ENCODE measurements at places on chromosomes 4 and X.

- no peak for DNase-seq
Measured at GRCh38 chr4:187565416-187565815, 430.2 kb upstream of the ZFP42 start.

GRCh38 chr4:109979920-109980717, 67.4 kb downstream of the EGF start:
- DNase-seq, result no peak

- DNase-seq, result no peak
Measured at GRCh38 chr4:53591372-53591892, at the start of gene LNX1. Gene LNX1, minus strand, starts transcription at chr4:53591486. Its CDS starts 17,484 bp downstream, at chr4:53574002.

- no peak for DNase-seq
Measured at GRCh38 chr4:186032259-186032658, 36.7 kb upstream of the TLR3 start.

DNA sequence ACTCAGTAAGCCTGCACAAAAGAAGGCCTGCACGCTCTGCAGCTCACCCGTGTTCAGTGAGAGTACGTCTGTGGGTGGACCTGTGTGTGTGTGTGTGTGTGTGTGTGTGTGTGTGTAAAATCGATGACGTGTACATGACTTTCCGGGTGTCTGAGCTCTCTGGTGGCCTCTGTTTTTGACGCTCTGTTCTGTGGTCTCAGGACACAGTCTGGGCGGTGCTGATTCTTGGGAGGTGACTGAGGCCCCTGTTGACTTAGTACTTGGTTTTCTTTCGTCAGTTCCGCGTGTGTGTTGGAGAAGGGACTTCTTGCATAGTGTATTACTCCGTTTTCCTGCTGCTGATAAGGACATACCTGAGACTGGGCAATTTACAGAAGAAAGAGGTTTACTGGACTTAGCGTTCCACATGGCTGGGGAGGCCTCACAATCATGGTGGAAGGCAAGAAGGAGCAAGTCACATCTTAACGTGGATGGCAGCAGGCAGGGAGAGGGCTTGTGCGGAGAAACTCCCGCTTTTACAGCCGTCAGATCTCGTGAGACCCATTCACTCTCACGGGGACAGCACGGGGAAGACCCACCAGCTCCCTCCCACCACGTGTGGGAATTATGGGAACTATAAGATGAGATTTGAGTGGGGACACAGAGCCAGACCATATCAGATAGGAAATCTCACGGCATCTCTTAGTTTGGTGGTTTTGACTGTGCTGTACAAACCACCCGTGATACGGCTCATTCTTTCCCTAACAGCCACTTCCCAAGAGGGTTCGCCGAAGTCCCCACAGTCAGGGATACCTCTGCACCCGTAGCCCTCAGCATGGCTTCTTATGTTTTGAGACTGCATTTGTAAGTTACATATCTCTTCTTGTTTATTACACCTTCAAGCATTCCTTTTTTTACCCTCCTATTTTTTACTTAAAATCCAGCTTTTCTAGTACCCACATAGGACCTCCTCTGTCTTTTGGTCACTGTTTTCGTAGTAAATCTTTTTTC, 24.5 kb downstream of the UVSSA start:
- peak; percentile 49 for DNase-seq

Data from natural killer cell treated with Interleukin-12 subunit alpha and Interleukin-12 subunit beta and Interleukin-15 and Interleukin-18, amount 100 ng/mL, for 72 hours (primary cell).